T-helper 9 cell (primary cell): ENCODE measurements at places on chromosomes 4 and X.

DNA sequence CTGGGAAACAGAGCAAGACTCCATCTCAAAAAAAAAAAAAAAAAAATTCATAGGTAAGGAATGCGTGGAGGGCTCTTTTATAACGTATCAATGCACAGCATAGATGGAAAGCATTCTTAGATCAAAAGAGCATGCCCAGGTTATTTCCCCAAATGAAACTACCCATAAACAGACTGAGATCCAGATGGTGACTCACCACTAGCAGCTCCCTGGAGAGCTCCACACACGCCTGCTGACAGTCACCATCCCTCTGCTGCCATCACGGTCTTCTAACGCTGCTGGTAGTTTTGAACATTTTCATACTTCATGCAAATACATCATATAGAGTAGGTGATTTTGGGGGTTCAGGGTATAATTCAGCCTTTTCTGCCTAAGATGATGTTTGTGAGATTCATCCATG lies 136.9 kb downstream of the ASMT start:
- DNase-seq: no peak

GRCh38 chr4:117093571-117093970 lies 8.2 kb upstream of the TRAM1L1 start:
- no peak for DNase-seq

DNA sequence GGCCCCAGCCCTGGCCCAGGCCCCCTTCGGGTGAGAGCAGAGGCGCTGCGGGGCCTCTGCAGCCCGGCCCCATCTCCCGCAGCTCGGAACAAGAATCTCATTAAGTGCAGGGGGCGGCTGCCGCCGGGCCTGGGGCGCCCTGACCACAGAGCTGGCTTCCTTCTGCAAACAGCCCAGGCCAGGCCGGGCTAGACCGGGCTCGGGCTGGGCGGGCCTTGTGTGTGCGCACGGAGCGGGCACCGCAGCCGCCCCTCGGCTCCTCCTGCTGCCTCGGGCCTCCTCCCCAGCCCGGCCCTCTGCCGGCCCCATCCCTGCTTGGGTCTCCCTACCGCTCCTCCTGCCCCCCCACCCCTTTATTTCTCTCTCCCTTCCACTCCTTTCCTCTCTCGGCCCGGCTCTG lies 83.3 kb downstream of the EFNB1 start:
- DNase-seq: no peak

- no peak for DNase-seq
Observed at GRCh38 chr4:40200875-40201801, 4.3 kb downstream of the RHOH start.

DNA sequence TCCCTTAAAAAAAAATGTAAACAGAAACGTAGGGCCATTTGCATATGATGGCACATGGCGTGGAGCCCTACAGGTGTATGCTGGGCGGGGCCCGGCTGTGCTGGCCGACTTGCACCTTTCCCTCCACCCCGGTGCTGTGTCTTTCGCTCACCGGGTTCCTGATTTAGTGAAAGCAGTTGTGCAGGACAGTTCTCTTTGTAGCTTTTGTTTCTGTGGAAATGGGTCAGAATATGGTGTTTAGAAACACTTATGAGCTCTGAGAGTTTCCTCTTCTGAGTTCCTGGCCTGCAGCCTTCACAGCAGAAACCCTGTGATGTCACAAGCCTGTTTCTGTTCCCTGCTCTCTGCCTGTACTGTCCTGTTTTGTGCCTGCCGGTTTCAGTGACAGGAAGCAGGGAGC lies 22.5 kb upstream of the MSANTD1 start:
- DNase-seq: no peak

GRCh38 chrX:18377796-18378195 lies 23.3 kb upstream of the SCML2 start:
- no peak for DNase-seq

DNA sequence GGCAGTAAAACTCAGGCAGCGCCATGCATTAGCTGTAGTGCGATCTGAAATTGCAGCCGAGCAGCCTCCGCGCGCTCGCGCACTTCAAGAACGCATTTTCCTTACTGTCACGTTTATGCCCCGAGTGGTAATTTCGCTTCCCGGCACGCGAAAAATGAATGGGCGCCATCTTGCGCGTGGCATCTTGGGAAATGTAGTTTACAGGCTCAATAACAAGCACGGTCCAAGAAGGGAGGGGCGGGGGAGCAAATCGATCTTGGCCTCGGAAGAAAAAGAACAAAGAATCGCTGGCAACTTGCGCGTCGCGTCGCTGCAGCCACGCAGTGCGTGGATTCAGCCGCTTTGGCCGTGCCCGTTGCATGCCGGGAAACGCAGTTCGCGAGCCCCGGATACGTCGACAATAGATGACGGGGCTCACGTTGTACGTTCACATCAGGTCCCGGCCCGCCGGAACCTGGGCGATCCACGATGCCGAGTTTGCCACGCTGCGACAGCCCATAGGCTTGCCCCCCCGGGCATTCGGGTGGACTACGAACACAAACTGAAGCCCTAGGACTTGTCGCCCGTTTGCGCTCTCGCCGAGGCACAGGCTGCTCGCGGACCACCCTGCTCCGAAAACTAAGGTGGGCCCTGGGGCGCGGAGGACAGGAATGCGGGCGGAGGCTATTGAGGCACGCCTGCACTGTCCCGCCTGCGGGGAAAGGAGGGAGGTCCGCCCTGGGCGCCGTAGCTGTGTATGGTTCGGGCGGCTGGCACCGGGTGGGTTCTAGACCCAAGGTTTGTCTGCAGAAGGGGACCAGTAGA lies at the start of gene FTSJ1:
Gene FTSJ1, plus strand, starts transcription at position 426 of the 804 bp plus-strand sequence. CDS start 1,849 bp downstream, outside the sequence.
- peak; percentile 73 for DNase-seq

GRCh38 chrX:44816367-44816766 lies 27.5 kb upstream of the DUSP21 start:
- no peak for DNase-seq

DNA sequence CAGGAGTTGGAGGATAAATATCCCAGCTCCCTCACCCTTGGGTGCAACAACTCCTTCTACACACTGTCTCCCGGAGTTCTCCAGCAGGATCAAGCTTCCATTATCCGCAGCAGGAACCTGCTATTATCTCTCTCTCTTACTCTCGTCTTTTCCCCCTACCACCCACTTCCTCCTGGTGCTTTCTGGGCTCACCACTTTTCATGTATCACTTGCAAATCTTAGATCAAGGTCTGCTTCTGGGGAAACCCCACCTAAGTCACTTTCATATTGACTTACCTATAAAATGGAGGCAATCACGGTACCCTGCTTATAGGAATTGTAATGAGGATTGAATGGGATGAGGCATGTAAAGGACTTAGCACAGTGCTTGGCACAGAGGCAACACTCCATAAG lies 589.5 kb downstream of the BCOR start:
- no peak for DNase-seq

DNA sequence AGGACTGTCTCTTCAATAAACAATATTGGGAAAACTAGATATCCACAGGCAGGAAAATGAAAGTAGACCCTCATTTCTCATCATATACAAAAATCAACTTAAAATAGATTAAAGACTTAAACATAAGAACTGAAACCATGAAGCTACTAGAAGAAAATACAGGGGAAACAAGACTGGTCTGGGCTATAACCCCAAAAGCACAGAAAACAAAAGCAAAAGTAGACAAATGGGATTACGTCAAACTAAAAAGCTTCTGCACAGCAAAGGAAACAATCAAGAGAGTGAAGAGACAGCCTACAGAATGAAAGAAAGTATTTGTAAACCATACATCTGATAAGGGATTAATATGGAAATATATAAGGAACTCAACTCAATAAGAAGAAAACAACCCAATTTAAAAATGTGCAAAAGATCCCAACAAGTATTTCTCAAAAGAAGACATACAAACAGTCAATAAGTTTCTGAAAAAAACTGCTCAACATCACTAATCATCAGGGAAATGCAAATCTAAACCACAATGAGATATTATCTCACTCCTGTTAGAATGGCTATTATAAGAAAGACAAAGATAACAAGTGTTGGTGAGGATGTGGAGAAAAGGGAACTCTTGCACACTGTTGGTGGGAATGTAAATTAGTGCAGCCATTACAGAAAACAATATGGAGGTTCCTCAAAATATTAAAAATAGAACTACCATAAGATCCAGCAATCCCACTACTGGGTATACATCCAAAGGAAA lies 325.3 kb upstream of the RASGEF1B start:
- no peak for DNase-seq

GRCh38 chr4:122453384-122453995 lies 3.0 kb downstream of the IL2 start:
- no peak for DNase-seq

- no peak for DNase-seq
Observed at GRCh38 chr4:57612279-57612678, 502.1 kb upstream of the IGFBP7 start.

DNA sequence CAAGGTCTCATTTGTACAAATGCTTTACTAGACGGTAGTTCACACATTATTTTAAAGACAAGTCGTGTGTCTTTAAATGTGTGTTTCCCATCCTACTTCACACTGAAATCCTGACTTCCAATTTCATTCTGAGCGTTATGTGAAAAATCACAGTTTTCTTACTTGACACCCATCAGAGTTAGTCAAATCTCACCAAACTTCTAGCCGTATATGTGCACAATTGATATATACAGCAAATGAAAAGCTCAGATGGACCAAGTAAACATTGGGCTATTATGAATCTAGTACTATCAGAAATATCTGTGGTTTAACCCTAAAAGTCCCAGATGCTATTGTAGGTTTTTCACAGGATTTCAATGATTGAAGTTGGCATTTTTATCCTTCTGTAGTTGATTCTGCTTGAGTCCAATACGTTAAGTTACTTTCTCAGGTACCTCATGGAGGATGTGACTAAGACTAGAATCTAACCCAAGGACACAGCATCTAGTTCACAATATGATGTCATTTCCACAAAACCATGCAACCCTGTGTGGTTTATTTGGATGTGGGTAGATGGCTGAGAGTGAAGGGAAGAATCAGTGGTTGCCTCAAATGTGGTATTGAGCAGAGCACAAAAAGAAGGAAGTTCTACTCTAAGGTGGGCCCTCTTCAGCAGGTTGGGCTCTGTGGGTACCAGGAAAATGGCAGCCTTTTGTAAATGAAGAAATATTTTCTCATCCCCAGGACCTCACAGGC lies 22.1 kb upstream of the TRIM60 start:
- DNase-seq: no peak

GRCh38 chr4:1296324-1297022 lies 6.8 kb downstream of the MAEA start:
- DNase-seq: no peak

- DNase-seq: no peak
Observed at GRCh38 chr4:108118505-108118904, 50.2 kb downstream of the LEF1 start.

DNA sequence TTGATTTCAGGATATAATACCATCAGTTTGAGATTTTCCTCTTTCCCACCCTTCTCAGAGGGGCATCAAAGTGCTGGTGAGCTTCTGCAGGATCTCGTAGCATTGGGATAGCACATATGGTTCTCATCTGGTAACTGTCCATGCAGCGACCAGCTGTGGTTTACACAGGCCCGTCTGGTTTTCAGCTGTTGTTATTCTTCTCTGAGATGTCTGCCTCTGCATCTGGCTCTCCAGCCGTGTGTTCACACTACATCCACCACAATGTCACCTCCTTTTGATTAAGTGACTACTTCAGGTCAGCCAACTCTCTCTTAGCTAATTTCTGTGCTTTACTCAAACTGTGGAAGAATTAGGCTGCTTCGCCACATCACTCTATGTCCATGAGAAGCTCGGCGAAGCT lies 676.7 kb upstream of the TENM3 start:
- DNase-seq: no peak

DNA sequence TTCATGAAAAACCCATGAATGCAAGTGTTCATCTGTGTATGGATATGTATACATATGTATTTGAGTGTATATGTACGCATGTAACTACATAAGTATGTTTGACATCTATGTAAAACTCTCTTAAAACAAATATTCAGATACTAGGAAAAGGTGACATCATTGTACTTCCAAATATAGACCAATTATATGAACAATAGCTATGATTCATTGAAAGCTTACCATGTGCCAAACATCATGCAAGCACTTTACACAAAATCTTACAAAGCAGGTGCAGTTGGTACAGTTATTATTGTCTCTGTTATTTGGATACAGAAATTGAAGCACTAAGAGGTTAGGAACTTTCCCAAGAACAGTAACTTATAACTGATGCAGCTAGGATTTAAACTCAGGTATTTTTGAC lies 21.4 kb downstream of the MAGEB17 start:
- no peak for DNase-seq

DNA sequence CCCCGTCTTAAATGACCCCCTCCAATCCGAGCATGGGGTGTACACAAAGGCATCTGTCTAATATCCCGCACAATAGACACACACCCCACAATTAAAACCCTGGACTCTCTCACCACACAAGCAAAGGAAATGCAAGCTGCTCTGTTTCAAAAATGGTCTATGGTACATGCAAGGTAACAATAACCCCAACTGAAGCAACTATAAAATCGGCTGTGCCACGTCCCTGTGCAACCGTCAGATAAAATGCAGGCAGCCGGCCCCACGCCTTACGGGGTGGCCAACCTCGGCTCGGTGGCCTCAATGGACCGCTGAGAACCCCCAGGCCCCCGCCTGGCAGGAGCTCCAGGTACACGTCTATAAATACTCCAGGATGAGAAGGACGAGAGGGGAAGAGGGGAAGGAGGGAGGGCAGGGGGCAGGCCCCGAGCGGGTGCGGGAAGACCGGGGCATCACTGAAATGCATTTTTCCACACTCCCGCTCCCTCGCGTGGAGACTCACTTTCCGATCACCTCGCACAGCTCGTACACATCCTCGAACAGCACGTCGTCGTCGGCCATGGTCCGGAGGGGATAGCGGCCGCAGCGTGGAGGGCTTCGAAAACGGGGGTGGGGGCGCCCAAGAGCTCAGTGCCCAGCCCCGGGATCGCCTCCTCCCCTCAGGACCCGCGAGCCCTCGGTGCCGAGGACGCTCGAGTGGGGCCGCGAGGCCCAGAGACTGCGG lies 763 bp downstream of the CASK start:
- peak; percentile 16 for DNase-seq

DNA sequence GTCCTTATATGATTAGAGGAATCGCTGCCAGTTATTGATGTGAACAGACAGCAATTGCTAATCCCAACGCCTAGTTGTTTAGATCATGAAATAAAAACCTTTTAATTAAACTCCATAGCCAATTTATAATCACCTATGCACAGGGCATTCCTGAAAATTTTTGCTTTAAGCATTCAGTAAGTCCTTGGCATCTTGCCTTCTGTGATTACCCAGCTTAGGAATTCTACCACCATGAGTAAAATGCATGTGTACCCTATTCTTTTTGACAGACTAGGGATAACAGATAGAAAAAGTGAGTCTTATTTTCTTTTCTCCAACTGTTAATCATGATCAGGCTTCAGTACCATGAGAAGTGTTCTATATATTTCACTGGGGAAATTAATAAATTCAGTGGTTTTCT lies 995.3 kb upstream of the GRIA3 start:
- no peak for DNase-seq

DNA sequence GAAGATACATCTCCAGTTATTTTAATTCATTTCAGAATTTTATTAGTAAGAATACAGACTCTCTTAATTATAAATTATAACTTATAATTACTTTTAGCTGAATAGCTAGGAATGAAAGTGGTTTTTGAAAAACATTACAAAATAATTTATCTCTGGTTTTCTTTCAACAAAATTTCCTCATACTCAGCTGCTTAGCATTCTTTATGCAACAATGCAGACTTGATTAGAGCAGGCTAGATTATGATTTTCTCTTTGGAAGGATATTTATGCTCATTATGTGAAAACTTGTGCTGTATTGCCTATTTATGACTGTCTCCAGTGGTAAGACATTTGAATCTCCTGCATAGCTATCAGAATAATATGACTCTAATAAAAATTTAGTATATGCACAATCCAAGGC lies 2023.7 kb downstream of the C4orf33 start:
- DNase-seq: no peak
